ENCODE measurements at places on chromosomes 7 and 10. TPM values are rescaled to one million over a fixed set of nuclear protein-coding genes. Genes with fewer than 3 reads are reported as not detected.

CADPS2 gene
- not detected for total RNA-seq

SHOC2 gene
- total RNA-seq: 92.7 TPM

GRID1 gene
- not detected for total RNA-seq

TAS2R3 gene
- total RNA-seq: 2.8 TPM

DPP6 gene
- not detected for total RNA-seq

LMOD2 gene
- not detected for total RNA-seq

FXYD4 gene
- total RNA-seq: not detected

- no peak for DNase-seq
- no peaks in the 10 kb centered on the region for H3K36me3 ChIP-seq
- no peak overlapping the region for H3K4me3 ChIP-seq
- no peak overlapping the region for H3K27ac ChIP-seq
- H3K27me3 ChIP-seq: no peaks in the 10 kb centered on the region
These were observed 421.2 kb downstream of the IPMK start for GRCh38 chr10:57846307-57847065.

DNA sequence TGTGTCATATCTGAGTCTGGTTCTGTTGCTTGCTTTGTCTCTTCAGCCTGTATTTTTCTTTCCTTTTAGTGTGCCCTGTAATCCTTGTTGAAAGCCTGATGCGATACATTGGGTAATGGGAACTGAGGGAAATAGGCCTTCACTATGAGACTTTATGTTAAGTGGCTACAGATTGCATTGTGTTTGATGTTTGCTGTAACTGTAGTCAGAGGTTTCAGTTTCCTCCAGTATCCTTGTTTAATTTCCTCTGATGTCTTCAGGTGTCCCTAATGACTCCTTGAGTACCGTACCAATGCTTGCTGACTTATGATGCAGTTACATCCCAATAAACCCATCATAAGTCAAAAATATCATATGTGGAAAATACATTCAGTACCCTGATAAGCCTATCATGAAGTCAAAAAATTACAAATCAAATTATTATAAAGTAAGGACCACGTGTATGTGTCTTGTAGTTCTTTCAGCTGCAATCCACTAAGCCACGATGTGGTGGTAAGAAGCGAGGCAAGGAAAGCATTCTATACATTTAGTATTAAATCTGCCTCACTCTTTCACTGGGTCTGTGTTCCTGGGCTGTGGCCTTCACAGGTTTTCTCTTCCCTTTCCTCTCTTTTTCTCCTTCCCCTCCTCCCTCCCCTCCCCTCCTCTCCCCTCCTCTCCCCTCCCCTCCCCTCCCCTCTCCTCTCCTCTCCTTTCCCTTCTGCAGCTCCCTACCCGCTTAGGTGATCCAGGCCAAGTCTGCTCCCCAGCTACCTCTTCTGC is 13.3 kb upstream of the GIMAP6 start:
- H3K4me3 ChIP-seq: no peak overlapping the region
- no peaks in the 10 kb centered on the region for H3K4me1 ChIP-seq
- no peaks in the 10 kb centered on the region for H3K36me3 ChIP-seq
- DNase-seq: no peak
- peaks cover 2% of the 10 kb centered on the region for H3K27me3 ChIP-seq

DNA sequence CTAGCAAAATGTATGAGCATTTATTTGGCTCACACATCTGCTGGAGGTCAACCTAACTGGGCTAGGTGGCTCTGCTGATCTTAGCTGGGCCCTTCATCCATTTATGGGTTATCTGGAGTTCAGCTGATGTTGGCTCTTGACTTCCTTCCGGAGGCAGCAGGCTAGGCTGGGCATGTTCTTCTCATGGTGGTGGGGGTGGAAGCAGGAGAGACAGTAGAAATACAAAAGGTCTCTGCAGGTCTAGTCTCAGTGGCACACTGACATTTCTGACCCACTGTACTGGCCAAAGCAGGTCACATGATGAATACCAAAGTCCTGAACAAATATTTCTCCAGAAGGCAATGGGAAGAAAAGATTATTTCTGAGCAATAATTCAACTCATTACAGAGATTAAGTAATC is 334.6 kb downstream of the CRPPA start:
- no peaks in the 10 kb centered on the region for H3K27me3 ChIP-seq
- no peak overlapping the region for H3K27ac ChIP-seq
- no peaks in the 10 kb centered on the region for H3K36me3 ChIP-seq
- H3K4me1 ChIP-seq: no peaks in the 10 kb centered on the region
- no peak overlapping the region for H3K4me3 ChIP-seq

GRCh38 chr7:117902314-117902889 is 29.2 kb upstream of the CTTNBP2 start:
- H3K27me3 ChIP-seq: peaks cover 2% of the 10 kb centered on the region
- no peaks in the 10 kb centered on the region for H3K36me3 ChIP-seq
- no peak overlapping the region for H3K27ac ChIP-seq
- H3K4me3 ChIP-seq: no peak overlapping the region

DNA sequence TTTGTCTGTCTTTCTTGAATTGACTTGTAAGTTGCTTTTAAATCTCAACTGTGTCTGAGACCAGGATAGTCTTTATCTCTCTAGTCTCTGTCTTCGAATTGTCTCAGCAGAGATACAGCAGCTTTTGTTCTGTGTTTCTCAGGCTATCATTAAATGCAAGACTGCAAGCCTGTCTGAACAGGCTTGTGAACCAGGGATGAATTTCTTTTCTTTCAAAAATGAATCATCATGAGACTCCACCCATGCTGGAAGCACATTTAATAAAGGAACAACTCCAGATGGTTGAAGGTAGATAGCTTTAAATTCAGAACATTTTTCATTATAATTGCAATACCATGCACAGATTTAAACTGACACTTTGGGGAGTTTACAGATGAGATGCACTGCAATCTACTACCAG is 155.9 kb downstream of the SEC23IP start:
- H3K4me3 ChIP-seq: no peak overlapping the region
- H3K27ac ChIP-seq: no peak overlapping the region
- H3K4me1 ChIP-seq: peaks cover 7% of the 10 kb centered on the region
- no peak for DNase-seq
- H3K36me3 ChIP-seq: no peaks in the 10 kb centered on the region

- H3K36me3 ChIP-seq: no peaks in the 10 kb centered on the region
- H3K4me3 ChIP-seq: no peak overlapping the region
- H3K27me3 ChIP-seq: no peaks in the 10 kb centered on the region
- DNase-seq: no peak
These were observed 181.3 kb downstream of the MAGI2 start for GRCh38 chr7:79272066-79272669.

DNA sequence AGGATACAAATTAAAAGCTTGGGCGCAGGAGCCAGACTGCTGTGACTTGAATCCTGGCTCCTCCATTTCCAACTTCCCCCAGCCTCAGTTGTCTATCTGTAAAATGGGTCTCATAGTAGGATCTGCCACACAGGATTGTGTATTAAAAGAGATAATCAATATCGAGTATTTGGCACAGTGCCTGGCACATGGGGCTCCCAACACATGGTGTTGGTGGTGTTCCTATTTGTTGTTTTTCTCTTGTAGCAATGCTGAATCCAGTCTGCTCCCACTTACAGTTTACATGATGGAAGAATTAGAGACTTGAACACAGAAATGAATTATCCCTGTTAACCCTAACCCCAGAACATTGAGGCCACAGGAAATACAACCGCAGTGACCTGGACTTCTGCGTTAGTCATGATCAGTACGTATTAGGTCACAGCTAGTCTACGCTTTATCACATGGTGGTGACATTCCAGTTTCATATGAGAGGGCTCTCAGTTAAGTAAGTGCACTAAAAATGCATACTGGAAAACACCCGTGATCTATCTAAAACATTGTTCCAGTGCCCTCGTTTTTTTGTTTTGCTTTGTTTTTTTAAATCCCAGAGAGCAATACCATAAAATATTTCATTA is 169.5 kb upstream of the KLF14 start:
- H3K27ac ChIP-seq: peak overlapping the region; percentile 61
- H3K4me1 ChIP-seq: peaks cover 66% of the 10 kb centered on the region
- no peak overlapping the region for H3K4me3 ChIP-seq
- H3K36me3 ChIP-seq: peaks cover 80% of the 10 kb centered on the region

DNA sequence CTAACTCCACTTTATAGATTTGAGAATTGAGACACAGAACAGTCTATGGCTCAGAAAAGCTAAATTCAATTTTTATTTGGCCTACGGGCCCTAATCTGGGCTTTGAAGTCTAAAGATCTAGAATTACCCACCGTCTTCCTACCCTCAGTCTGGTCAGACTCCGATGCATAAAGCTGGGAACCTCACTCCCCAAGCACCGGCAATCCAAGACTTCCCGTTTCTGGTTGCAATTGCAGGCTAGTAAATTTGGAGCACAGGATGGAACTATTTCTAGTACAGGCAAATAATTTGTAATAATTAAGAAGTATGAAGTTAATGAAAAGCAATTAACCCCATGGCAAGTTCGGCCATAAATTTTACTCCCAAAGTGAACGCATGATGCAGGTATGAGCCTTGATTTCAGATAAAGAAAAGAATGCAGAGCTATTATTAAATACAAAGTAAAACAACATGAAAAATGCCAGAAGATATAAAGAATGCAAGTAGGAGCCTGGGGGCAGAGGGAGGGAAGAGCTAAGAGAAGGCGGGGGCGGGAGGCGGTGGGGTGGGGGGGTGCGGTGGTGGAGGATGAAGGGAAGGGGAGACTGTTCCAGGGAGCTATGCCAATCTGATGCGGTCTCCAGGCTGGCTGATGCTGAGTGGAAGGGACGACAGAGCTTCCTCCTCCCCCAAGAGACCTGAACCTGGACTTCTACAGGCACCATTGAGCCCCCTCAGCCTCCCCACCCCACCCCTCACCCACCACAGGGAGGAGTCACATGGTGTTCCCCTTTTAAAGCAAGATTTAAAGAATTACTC is 45.1 kb downstream of the BPGM start:
- no peak overlapping the region for H3K4me3 ChIP-seq
- DNase-seq: no peak
- no peak overlapping the region for H3K27ac ChIP-seq
- no peaks in the 10 kb centered on the region for H3K4me1 ChIP-seq
- peaks cover 8% of the 10 kb centered on the region for H3K27me3 ChIP-seq

- H3K27ac ChIP-seq: peak overlapping the region; percentile 96
- peaks cover 12% of the 10 kb centered on the region for H3K36me3 ChIP-seq
- peak; percentile 36 for DNase-seq
- peaks cover 95% of the 10 kb centered on the region for H3K4me1 ChIP-seq
- no peaks in the 10 kb centered on the region for H3K27me3 ChIP-seq
- peak overlapping the region; percentile 86 for H3K4me3 ChIP-seq
These were observed 98.4 kb downstream of the PIP4K2A start for GRCh38 chr10:22615819-22616499.

DNA sequence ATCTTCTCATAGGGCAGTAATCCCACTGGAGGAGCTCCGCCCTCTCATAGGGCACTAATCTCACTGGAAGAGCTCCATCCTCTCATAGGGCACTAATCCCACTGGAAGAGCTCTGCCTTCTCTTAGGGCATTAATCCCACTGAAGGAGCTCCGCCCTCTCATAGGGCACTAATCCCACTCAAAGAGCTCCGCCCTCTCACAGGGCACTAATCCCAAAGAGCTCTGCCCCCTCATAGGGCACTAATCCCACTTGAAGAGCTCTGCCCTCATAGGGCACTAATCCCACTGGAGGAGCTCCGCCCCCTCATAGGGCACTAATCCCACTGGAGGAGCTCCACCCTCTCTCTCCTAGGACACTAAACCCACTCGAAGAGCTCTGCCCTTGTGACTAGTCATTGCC is 3.4 kb upstream of the FUOM start:
- H3K4me1 ChIP-seq: peaks cover 28% of the 10 kb centered on the region
- peak overlapping the region; percentile 66 for H3K27ac ChIP-seq
- no peak for DNase-seq
- no peaks in the 10 kb centered on the region for H3K27me3 ChIP-seq
- peaks cover 34% of the 10 kb centered on the region for H3K36me3 ChIP-seq

- DNase-seq: no peak
- H3K4me1 ChIP-seq: peaks cover 28% of the 10 kb centered on the region
- H3K27me3 ChIP-seq: no peaks in the 10 kb centered on the region
- H3K36me3 ChIP-seq: peaks cover 15% of the 10 kb centered on the region
These were observed 1.6 kb upstream of the COX19 start for GRCh38 chr7:976901-977325.

DNA sequence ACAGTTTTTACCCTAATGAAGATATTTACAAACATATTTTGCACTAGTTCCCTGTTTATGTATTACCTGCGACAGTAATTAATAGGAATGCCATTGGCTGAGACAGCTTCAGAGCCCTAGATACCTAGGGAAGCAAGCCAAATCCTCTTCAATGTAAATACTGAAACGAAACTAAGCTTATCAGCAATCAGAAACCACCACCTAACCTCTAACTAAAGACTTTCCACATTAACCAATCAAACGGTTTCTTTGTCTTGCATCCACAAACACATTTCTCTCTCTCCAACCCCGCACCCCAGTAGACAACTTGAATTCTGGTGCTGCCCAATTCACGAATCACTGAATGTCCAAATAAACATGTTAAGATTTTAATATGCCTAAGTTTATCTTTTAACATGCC is 474.4 kb upstream of the C7orf33 start:
- no peaks in the 10 kb centered on the region for H3K4me1 ChIP-seq
- H3K4me3 ChIP-seq: no peak overlapping the region
- no peak overlapping the region for H3K27ac ChIP-seq
- no peak for DNase-seq
